ENCODE measurements at places on chromosomes 5 and 9. TPM values are rescaled to one million over a fixed set of nuclear protein-coding genes. Genes with fewer than 3 reads are reported as not detected.
A peak's percentile ranks its signal among the peaks of the same experiment; 100 is the strongest.

GRCh38 chr9:135476561-135477355 lies 2.8 kb upstream of the PPP1R26 start:
- no peak for DNase-seq

DNA sequence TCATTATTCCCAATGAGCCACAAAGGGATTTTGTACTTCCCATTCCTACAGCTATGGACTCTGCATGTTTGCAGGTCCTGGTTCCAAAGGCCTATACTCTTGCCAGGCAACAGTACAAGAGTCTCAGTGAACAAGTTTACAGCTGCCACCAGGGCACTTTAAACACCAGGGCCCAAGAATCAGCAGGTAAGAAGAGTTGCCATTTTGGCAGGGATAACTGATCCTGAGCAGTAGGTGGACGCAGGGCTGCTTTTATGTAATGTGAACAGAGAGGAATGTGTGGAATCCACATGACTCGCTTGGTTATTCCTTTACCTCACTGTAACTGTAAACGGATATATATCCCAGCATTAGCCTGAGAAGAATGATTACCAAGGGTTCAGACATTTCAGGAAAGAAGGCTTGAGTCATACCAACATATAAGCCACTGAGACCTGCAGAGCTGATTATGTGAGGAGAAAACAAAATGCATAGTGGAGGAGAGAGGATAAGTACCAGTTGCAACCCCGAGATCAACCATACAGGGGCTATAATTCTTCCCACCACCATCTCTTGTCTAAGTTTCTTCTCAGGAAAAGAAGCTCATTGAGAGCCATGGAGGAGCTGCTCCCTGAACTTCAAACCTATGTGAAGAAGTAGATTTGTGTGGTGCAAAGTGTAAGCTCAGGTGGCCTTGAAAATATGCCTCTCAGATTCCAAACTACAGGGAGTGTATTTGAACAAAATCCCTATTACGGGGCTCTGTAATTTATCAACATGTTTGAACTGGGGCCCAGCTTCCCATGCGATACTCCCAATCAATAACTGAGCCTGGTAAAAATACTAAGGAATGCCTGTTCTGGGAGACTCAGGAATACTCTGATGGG lies 24.6 kb downstream of the RAPGEF6 start:
- DNase-seq: peak; percentile 71

- no peak for DNase-seq
Measured at GRCh38 chr9:81848472-81848871, 79.8 kb upstream of the SPATA31D4 start.

DNA sequence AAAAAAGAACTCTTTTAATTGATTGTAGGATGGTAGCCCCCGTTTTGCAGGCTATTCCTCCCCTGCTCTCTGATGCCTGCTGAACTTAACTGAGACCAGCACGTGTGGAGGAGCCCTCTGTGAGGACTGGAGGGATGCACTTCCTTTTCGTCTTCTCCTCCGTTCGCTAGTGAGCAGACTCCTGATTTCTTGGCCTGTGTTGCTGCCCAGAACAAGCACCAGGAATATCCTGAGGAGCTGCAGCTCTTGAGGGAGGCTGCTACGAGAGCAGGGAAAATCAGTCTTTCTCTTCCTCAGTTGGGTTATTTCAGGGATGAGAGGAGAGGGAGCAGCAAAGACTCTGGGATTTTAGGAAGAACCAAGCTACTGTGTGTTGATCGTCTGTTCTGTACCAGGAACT lies 74.7 kb downstream of the ARHGAP26 start:
- no peak for DNase-seq

DNA sequence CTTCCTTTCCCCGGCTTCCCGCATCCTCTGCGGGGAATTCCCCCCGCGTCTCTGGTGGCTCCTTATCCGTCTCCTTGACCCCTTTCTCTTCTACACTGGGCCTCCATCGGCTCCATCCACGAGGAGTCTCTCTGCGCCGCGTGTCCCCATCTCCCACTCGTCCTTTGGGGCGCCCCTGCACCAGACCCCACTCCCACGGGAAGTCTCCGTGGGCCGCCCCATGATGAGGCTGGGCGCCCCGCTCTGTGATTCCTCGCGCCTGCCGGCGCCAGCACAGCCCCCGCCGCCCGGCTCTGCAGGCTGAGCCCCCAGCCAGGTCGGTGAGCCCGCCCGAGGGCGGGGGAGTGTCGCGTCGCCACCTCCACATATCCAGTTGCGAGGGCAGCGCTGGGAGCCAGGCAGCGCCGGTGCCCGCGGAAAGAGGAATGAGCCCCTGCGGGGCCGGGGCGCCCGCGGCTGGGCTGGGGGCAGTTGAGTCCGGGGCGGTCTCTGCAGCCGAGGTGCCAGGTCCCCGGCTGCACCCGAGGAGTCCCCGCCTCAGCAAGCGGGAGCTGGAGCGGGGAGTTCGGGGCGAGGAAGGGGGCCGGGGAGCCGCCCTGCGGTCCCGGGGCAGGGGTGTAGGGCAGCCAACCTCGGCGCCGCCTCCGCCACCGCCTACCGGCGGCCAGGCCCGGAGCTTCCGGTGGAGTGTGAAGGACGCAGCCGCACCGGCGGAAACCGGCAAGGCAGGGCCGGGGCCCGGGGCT lies 2.1 kb upstream of the TRAF1 start:
- peak; percentile 79 for DNase-seq

DNA sequence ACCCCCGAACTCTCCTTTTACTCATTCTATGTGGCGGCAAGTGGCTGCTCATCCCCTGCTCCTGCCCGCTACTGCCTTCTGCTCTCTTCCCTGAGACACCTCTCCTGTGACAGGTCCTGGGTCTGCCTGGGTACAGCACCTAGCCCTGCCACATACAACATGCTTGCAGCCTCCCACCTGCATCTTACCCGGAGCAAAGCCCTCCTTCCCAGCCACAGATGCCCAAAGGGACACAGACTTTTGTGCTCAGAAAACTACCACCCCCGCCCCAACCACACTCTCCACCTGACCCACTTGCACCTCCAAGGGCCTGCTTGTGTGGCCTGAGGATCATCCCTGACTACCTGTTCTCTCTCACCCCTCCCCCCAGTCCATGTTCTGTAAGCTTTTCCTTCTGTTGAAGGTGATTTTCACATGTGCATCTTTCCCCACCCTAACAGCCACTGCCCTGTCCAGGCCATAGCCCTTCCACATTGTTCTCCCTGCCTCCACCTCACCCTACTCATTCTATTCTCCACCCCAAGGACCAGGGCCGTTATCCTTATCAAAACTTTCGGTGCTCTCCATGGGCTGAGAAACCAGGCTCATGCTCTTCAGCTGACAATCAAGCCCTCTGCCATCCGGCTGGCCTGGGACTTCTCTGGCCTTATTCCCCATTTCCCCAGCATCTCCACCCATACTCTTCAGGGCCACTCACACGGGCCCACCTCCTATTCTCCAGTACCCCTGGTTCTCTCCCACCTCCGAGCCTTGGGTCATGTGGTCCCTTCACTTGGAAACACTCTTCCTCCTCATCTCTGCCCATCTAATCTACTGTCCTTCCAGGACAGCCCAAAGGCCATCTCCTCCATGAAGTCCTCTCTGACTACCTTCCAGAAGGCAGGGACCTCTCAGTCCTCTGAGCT lies 46.4 kb upstream of the ALDH1B1 start:
- DNase-seq: no peak

C9orf50 gene
- not detected for total RNA-seq

COL15A1 gene
- 0.74 TPM for total RNA-seq

TMEFF1 gene
- total RNA-seq: 0.83 TPM

FGD3 gene
- 0.06 TPM for total RNA-seq

Measured in Daoy (cell line).